ENCODE measurements at places on chromosomes 16 and 17. TPM values are rescaled to one million over a fixed set of nuclear protein-coding genes. Genes with fewer than 3 reads are reported as not detected.
A peak's percentile ranks its signal among the peaks of the same experiment; 100 is the strongest.

DNA sequence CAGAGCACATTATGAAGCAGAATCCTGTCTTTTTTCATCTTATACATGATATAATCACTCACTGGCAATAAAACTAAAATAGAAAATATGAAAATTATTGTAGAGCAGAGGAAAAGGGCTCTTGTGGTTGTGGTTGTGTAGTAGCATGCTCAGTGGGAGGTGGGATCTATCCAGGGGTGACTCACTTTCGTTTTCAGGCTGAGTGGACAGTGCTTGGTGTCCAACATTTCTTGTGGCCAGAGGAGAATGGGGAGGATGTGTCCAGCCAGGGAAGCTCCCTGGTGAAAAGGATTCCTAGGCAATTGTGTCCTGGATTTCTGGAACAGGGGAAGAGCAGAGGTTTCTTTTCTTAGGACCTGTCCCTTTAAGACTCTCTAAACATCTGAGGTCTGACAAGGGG lies 31.9 kb upstream of the CPHXL start:
- peak; percentile 14 for DNase-seq

- DNase-seq = no peak
Measured at GRCh38 chr17:38465391-38466345, 37.4 kb downstream of the ARHGAP23 start.

- peak; percentile 30 for DNase-seq
Measured at GRCh38 chr16:56607109-56607618, 1.2 kb upstream of the MT2A start.

DNA sequence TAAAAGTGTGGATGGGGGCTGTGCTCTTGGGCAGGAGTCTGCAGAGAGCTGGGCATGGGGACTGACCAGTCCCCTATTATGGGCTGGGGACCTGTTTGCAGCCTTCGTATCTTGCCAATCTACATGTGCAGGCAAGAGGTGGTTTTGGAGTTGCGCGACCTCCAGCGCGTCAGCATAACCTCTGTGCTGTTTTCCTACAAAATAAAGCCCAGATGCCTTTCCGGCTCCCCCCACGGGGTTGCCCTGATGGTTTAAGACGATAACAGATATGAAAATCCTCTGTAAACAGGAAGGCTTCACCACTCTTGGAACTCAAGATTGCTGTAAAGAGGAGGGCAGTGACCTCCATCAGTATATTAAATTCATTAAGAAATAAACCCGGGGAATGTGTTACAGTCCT lies 16.5 kb upstream of the SPPL2C start:
- no peak for DNase-seq

DNA sequence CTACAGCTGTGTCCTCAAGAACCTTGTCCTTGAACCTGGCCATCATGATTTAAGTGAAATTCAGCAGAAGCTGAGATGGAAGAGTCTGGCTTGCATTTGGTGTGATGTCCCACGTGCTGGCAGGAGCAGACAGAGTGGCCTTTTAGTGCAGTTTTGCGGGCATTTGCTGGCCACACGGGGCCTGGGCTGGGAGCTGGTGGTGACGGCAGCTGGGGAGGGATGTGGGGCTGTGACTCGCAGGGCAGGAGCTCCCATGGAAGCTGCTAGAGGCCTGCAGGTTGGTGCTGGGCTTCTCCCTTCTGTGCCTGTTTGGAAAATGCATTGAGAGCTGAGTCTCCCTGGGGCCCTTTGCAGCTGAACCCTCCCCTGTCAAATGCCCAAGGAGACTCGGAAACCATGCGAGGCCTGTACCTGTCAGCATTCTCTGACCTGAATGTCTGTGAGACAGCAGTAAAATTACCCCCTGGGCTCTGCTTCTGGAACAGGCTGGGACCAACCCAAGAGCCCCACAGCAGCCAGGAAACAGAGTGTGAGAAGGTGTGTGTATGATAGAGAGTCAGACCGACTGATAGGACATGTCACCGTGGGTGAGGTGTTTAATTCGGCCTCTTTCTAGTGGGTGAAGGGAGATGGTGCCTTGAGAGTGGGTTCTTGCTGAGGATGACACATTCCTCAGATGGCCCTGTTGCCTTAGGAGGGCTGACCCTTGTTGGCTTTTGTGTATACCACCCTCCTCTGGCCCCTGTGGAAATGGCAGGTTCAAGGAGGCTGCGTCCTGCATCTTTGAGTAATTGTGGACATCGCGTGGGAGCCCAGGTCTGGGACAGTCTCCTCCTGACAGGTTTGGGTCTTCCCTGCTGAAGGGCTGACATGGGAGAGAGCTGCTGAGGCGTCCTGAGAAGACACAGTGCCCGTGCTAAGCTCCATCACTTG lies 145.5 kb downstream of the MSI2 start:
- no peak for DNase-seq

DNA sequence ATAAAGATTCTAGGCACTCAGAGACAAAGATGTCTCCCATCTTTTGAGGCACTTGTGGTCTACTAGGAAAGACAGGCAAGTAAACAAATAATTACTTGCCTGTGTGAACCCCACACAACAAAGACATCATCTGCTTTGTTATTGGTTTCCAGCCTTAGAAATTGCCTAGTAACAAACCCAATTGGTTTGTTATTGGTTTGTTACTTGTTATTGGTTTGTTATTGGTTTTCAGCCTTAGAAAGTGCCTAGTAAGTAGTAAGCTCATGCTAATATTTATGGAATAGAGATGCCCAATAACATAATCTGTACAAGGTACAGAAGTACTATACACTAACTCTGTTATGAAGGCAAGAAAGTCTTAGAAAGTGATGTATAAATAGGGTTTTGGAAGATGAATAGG lies 67.1 kb downstream of the ASIC2 start:
- no peak for DNase-seq

- DNase-seq = peak; percentile 34
Measured at GRCh38 chr17:81509972-81510784, 2.4 kb downstream of the ACTG1 start.

GRCh38 chr17:50564916-50565315 lies 4.4 kb downstream of the CACNA1G start:
- peak; percentile 48 for DNase-seq

DNA sequence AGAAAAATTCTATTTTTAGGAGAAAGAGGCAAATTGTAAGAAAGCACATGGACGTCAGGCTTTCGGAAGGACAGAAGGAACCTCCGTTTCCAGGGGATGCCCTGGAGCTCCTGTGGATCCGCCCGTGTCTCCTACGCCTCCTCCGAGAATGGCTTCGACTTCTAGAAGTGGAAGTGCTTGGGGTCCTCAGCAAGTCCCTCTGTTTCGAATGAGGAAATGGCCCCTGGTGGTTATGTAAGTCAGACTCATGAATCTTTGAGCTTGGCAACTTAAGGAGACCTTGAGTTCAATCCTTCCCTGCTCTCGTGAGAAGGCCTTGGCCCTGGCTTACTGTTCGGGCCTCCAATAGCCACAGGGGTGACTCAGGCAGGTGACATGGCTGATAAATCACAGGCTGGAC lies 38.9 kb downstream of the COX4I1 start:
- no peak for DNase-seq

The KIFC3 gene
- total RNA-seq = 0.32 TPM

GRCh38 chr17:67248291-67248690 lies 3.3 kb upstream of the HELZ start:
- DNase-seq = no peak

DNA sequence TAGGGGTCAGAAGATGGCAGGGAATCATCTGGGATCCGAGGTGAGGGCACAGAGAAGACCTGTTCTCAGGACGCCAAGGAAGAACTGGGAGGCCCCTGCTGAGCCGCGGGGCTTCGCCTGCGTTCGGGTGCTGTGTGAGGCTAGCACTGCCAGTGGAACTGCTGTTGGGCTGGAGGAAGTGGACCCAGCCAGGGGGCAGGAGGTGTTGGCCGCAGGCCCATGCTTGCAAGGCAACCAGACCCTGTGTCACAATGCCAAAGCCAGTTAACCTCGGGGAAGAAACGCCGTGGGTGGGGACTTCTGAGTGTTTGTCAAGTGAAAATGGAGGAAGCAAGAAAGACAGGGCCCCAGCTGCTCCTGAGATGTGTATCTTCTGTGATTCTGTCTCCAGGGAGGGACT lies 185.5 kb downstream of the LGALS9B start:
- DNase-seq = peak; percentile 35

The TAT gene
- not detected for total RNA-seq

The CTRL gene
- 2.5 TPM for total RNA-seq

GRCh38 chr17:17782523-17783115 lies 54.2 kb downstream of the SREBF1 start:
- DNase-seq = peak; percentile 39

The PRCD gene
- not detected for total RNA-seq

The PDE6G gene
- 1.4 TPM for total RNA-seq

DNA sequence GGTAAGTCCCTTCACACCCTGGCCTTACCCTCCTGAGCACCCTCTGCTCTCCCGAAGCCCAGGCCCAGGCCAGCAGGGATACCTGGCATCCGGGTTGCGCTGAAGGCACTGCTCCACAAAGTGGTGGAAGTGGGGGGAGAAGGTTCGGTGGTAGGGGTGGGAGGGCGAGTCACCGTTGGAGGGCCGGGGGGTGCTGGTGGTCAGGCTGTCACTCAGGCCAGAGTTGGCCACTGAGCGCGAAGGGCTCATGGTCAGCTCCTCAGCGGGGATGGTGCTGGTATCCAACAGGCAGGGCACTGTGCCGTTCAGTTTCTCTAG lies 4.3 kb upstream of the LIMD2 start:
- DNase-seq = no peak

DNA sequence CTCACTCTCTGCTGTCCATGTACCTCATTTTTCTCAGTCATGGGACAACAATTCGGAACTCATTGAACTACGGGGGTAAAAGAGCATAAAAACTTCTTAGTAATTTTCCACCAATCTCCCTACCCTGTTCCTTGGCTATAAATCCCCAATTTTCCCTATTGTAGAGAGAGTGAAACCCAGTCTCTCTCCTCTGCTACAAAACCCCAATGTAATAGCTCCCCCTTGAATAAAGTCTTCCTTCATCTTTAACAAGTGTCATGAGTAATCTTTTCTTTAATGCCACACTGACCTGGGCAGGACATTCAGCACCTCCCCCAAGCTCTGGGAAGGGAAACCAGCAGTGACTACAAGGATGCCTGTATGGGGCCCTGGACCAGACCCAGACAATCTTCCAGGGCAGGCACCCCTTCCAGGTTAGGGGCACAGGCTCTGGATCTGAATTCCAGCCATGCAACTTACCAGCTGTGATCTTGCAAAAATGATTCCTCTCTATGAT lies 10.2 kb upstream of the EIF1 start:
- peak; percentile 63 for DNase-seq

GRCh38 chr17:72575542-72576233 lies 454.9 kb downstream of the SOX9 start:
- DNase-seq = no peak

GRCh38 chr16:12348733-12349704 lies 372.5 kb downstream of the SNX29 start:
- no peak for DNase-seq

- DNase-seq = no peak
Measured at GRCh38 chr17:43118679-43119615, 6.2 kb downstream of the BRCA1 start.

DNA sequence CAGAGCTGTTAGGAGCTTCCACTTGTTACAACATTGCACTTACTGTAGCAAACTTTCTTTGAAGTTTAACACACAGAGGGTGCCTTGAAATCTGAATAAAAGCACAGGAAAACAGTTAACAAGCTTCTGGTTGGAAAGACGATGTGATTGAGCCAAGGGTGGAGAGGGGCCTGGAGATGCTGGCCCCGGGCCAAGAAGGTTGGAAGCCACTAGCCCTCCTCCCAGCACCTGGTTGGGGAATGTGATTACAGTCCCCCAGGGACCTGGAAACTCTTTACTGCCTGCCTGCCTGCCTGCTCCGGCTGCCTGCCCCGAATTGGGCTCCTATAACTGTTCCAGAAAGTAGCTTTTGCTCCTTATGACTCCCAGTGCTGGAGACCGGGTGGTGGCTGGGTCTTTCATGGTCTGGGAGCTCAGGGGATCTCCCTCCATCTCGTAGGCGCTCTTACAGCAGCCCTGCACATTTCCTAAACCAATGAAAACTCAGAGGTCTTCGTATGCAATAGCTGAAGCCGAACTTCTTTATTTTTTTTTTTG lies 48.0 kb upstream of the ZFHX3 start:
- DNase-seq = no peak

The FOXC2 gene
- not detected for total RNA-seq

The CCDC200 gene
- total RNA-seq = 0.27 TPM

GRCh38 chr16:51337662-51338061 lies 186.6 kb upstream of the SALL1 start:
- DNase-seq = no peak

DNA sequence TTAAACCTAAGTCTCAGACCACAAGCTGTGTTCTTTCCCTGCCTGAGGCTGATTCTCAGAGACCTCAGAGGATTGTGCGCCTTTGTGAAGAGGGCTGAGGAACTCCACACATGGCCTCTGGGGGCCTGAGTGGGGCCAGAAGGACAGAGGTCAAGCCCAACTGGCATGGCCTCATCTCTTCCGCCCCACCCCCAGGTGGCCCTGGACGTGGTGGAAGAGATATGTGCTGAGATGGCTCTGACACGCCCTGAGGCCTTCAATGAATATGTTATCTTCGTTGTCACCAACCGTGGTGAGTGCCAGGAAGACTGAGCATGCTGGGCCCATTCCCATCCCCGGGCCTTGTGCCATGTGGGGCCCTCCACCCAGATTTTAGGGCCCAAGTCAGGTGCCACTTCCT lies 20.1 kb upstream of the ALKBH5 start:
- no peak for DNase-seq

DNA sequence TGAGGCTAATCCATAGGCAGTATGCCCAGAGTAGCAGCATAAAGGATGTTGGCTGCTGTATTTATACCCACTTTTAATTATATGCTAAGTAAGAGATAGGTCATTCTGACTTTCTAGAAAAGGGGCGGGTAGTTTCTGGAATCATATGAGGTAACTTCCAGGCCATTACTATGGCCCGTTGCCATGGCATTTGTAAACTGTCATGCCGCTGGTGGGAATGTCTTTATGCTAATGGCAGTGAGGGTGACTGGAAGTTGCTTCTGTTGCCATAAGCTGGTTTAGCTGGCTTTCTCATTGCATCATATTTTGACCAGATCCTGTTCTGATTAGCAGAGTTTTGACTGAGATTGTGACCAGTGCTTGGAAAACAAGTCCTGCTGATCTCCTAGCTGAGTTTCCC lies 929.6 kb upstream of the CDH8 start:
- no peak for DNase-seq

GRCh38 chr17:76262732-76263344 lies 2.3 kb upstream of the UBALD2 start:
- peak; percentile 49 for DNase-seq

- no peak for DNase-seq
Measured at GRCh38 chr17:9999919-10000695, 95.0 kb upstream of the RCVRN start.

The IRX5 gene
- not detected for total RNA-seq

Data from activated CD4-positive, alpha-beta T cell treated with anti-CD3 and anti-CD28 coated beads for 36 hours (primary cell).